ENCODE measurements at places on chromosomes 5 and 9.

DNA sequence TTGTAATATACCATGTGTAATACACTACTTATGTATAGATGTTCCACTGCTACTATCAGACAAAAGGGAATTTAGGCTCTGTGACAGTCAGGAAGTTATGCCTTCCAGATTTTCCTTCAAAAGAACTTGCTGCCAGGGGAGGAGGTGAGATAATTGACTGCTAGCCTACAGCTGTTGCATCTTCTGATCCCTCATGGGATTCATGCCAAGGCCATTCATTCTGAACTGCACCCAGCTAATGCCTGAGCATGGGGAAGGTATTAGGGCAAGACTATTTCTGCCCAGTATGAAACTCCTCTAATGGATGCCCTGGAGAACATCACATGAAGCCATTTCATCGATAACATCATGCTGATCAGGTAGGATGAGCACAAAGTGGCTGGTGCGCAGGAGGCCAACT is 746.5 kb upstream of the ZNF608 start:
- no peak for DNase-seq

DNA sequence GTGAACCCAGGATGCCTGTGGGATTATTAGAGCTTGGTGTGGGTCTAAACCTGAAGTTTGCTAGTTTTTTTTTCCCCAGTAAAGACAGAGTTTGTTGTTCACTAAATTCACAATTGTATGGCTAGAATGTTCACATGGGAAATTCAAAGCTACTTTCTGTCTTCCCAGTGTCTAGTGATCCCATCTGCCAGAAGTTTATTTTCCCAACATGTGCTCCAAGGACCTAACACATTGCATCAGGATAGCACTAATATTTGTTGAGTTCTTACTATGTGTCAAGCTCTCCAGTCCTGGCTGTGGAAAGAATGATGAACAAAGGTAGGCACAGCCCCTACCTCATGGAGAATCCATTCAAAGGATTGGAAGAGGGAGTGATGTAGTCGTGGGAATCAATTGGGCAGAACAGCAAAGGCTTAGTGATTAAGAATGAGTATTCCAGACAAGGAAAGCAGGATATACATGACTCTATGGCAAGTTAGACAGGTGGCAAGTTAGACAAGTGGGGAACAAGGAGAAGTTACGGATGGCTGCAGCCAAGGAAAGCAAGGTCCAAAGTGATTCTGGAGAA is 521.5 kb upstream of the WWC1 start:
- DNase-seq = peak; percentile 30

DNA sequence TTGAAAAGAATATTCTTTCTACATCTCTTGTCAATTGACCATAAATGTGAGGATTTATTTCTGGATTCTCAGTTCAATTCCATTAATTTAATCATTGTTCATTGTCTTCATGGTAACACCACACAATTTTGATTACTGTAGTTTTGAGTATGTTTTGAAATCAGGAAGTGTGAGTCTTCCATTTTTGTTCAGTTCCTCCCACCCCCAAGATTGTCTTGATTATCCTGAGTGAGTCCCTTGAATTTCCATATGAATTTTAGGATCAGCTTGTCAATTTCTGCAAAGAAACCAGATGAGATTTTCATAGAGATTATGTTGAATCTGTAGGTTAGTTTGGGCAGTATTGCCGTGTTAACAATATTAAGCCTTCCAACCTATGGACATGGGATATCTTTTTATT is 9.5 kb downstream of the CYFIP2 start:
- DNase-seq = no peak

GRCh38 chr9:35920051-35920620 is 10.8 kb downstream of the SPAAR start:
- no peak for DNase-seq

- no peak for DNase-seq
These were observed 113.2 kb downstream of the SLC25A46 start for GRCh38 chr5:110852053-110852452.

- DNase-seq = no peak
These were observed 1.0 kb downstream of the FOXE1 start for GRCh38 chr9:97853844-97854695.

GRCh38 chr5:66198837-66199236 is 54.7 kb downstream of the SREK1 start:
- no peak for DNase-seq

- no peak for DNase-seq
These were observed 9.0 kb downstream of the CREBRF start for GRCh38 chr5:173065155-173065554.

GRCh38 chr5:110161162-110161561 is 471.4 kb downstream of the MAN2A1 start:
- no peak for DNase-seq

DNA sequence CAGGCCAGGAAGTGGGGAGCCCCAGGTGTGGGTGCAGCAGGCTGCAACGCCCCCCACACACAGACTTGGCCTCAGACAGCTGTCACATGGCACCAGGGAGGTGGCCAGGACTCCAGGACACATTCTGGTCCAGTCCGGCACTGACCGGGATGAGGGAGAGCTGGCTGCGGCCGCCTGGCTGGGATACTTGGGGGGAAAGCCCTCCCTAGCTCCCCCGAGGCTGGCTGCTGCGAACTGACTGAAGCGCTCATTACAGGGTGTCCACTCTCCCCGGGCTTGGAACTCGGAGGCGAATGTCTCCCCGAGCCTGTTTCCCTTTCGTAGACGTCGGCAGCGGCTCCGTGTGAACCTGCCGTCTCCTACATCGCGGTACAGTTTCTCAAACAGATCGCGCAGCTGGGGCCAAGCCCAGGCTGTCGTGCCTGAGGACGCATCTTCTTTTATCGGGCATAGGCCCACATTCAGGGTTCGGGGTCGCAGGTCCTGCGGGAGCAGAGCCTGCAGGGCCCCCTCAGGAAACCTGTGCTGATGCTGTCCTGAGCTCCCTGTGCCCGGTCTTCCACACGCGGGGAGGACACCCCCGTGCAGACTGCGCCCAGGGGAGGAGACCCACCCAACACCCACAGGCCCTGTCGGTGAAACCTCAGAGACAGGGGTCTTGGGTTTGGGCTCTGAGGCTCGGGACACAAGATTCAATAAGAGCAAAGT is 19.8 kb downstream of the NACC2 start:
- DNase-seq = no peak

DNA sequence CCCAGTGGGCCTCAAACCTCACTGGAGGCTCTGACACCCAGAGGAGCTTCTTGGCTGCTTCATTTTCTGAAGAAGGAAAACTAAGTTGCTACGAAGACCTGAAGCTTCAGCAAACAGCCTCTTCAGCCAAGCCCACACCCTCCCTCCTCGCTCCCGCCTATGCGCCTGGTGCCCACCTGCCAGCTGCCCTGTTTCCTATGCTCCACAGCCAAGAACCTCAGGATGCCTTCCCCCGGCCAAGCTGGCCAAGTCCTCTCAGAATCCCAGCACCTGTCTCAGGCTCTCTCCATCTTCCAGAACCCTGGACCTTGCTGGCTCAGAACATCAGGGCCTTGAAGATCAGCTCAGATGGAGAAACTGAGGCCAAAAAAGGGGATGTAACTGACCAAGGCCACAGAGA is 60.4 kb downstream of the STK10 start:
- no peak for DNase-seq

DNA sequence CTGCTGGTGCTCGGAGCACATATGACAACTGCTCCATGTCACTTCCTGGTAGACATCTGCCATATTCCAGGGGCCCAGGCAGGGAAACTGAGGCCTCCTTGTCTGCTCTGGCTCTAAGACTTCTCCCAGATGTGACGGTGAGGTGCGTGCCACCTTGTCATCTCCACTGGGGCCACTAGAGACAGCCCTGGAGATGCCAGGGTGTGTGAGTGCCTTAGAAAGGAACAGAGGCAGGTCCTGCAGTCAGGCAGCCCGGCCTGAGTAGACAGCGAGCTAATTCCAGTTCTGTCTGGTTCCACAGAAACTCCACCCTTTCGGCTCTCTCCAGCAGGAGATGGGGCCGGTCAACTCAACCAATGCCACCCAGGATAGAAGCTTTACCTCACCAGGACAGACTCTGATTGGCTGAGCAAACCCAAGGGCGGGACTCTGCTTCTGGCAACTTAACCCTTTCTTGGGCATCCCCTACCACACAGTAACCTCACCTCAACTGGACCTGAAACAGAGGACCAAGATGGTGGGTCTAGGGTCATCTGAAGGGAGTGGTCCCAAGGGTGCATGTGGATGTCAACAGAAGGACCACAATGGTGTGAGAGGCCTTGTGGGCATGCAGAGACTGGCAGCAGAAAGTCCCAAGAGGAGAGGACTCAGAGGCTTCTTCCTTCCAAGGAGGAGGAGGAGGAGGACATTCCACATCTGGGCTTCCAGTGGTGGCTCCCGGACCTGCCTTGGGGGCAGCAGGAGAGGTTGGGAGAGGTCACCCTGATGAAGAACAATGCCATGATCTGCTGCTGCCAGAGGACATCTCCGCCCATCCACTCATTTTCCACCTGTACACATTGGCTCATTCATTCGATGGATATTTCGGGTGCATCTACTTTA is 77.7 kb downstream of the RGS3 start:
- DNase-seq = peak; percentile 63

DNA sequence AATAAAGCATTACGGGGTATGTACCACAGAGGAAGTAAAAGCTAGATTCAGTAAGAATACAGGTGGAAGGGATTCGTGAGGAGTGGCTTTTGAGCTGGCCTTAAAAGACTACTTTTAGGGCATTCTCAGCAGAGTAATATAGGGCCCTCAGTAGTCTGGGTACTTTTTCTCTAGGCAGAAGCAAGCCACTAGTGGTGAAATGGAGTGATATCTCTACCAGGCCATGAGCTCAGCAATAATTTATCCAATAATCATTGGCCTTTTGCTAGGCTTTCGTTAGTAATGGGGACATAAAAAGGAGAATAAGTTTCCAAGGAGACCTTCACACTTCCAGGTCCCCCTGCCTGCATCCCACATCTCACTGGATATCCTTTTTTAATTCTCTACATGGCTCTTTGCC is 1.7 kb downstream of the POLR3G start:
- no peak for DNase-seq

- DNase-seq = no peak
These were observed 233.0 kb upstream of the ATP10B start for GRCh38 chr5:161085056-161085455.

GRCh38 chr9:109812331-109812730 is 32.3 kb downstream of the PALM2AKAP2 start:
- DNase-seq = no peak

GRCh38 chr5:91219091-91219802 is 163.9 kb downstream of the ARRDC3 start:
- peak; percentile 19 for DNase-seq

GRCh38 chr5:178249191-178249989 is 16.8 kb upstream of the PHYKPL start:
- DNase-seq = peak; percentile 80

GRCh38 chr5:137728048-137728447 is 7.8 kb downstream of the KLHL3 start:
- DNase-seq = no peak

DNA sequence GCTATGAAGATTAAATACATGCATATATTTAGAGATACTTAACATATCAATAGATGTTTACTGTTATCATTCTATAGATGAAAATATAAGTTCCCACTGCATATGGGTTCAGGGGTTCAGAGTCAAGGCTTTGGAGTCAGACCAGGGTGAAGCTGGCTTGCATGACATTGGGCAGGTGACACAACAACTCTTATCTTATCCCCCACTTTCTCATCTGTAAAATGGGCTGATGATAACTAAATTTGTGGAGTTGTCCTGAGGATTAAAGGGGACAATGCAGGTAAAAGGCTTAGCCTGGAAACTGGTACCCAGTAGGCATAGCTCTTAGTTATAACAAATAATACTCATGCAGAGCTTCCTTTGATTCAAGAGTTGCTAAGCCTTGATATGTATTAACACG is 72.6 kb upstream of the BRINP1 start:
- no peak for DNase-seq

- DNase-seq = no peak
These were observed 17.8 kb downstream of the ATP6V0E1 start for GRCh38 chr5:173001229-173001841.
